SK-N-SH (cell line): ENCODE measurements at places on chromosomes 4 and X. TPM values are rescaled to one million over a fixed set of nuclear protein-coding genes. Genes with fewer than 3 reads are reported as not detected.

GRCh38 chr4:144578681-144579080 is 67.3 kb upstream of the HHIP start:
- H3K4me3 ChIP-seq = no peak overlapping the region
- no peaks in the 10 kb centered on the region for H3K36me3 ChIP-seq
- peaks cover 35% of the 10 kb centered on the region for H3K4me1 ChIP-seq
- DNase-seq = no peak
- H3K27ac ChIP-seq = peak overlapping the region; percentile 90
- no peaks in the 10 kb centered on the region for H3K27me3 ChIP-seq

Gene FAM236B
- not detected in 2 replicates for polyA plus RNA-seq

DNA sequence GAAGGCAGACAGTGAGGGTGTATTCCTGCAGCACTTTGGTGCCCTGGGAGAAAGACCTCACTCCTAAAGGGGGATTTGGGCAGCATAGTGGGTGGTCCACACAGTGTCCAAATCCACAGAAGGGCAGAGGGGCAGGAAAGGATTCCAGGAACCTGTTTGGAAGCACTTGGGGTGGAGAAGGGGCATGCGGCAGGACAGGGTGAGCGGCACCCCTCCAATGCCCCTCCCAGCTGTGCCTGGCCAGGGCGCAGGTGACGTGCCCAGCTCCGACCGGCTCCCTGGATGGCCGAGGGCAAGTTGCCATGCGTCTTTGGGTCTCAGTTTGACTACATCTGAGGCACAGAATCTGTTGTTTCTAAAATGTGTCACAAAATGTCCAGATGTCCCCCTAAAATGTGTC is 66.5 kb upstream of the HMX1 start:
- no peak for DNase-seq
- H3K4me1 ChIP-seq = no peaks in the 10 kb centered on the region
- no peak overlapping the region for H3K27ac ChIP-seq
- H3K36me3 ChIP-seq = no peaks in the 10 kb centered on the region

DNA sequence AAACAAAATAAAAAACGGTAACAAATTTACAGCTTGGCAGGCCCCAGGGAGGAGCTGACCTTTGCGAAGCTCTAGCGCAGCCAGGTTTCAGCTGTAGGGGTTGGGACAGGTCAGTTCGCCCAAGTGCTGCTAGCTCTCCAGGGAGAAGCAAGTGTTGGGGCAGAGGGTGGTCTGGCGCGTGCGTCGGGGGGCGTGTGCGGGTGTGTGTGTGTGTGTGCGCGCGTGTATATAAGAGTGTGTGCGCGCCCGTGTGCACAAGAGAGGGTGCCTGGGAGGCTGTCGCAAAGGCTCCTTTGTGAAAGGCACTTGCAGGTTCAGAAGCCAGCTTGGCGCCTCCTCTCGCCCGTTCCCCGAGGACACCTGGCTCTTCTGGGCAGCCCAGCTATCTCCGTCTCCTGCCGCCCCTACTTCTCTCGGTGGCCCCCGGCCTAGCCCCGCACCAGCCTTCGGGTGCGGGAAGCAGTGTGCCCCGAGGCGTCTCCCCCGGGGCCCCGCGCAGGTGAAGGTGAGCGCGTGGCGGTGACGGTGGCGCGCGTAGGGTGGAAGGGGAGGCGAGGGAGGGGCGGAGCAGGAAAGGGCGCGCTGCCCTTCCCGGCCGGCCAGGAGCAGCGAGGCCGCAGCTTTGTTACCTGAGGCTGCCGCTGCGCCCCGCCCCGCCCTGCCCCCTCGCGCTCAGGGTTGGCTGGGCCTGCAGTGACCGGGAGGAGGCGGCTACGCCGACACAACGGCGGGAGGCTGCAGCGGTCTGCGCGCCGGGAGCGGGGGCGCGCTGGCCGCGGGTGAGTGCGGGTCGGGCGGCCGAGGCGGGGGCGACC is at the start of gene FHDC1:
FHDC1 (plus strand) TSS at position 693 of the 815 bp plus-strand sequence. CDS start 6,735 bp downstream, outside the sequence.
- no peaks in the 10 kb centered on the region for H3K36me3 ChIP-seq
- H3K4me1 ChIP-seq = peaks cover 5% of the 10 kb centered on the region; the same call in 1 of the 2 replicates
- H3K27me3 ChIP-seq = peaks cover 34% of the 10 kb centered on the region
- peak; percentile 80 for DNase-seq
- peak within 1 kb of the TSS; percentile 63 for H3K4me3 ChIP-seq

Gene GPC4
- polyA plus RNA-seq = 0.05 and 0.16 TPM in 2 replicates

Gene TMPRSS11A
- polyA plus RNA-seq = not detected in 2 replicates

DNA sequence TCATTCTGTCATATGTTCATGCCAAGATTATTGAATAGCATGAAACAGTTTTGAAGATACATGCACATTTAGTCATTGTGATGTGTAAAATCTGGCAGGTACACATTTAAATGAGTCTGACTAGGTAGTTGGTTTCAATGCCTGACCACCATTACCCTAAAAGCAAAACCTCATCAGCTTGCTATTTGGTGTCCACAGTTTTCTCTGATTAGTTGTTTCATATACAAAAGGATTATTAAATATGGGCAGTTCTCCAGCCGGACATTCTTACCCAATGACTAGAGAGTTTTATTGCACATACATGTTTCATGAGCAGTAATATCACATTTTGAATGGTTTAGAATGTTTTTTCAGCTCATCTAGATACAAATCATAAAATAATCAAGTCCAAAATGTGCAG is 23.7 kb downstream of the DCHS2 start:
- H3K4me3 ChIP-seq = no peak overlapping the region
- H3K27ac ChIP-seq = no peak overlapping the region
- no peaks in the 10 kb centered on the region; the same call in 1 of the 2 replicates for H3K27me3 ChIP-seq
- no peaks in the 10 kb centered on the region for H3K36me3 ChIP-seq
- H3K4me1 ChIP-seq = no peaks in the 10 kb centered on the region

GRCh38 chr4:127772769-127773671 is 9.1 kb upstream of the HSPA4L start:
- no peak overlapping the region for H3K27ac ChIP-seq
- no peaks in the 10 kb centered on the region for H3K4me1 ChIP-seq
- no peaks in the 10 kb centered on the region for H3K27me3 ChIP-seq
- H3K36me3 ChIP-seq = no peaks in the 10 kb centered on the region

Gene ESX1
- not detected in 2 replicates for polyA plus RNA-seq

DNA sequence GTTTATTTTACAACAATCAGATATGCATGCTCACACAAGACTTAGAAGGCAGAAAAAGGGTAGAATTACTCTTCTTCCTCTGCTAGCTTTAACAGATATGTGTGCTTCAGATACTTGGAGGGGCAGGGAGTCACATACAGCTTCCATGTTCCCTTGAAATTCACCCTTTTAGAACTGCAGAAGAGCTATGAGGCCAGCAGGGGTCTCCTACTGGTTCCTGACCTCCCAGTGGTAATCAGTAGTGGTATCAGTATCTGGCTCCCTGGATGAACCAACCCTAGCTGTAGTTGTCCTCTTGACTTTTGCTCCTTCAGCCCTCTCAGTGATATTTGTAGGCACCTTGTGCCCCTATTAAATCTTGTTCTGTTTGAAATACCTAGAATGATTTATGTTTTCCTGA is 81.5 kb downstream of the RCHY1 start:
- no peaks in the 10 kb centered on the region for H3K36me3 ChIP-seq
- no peaks in the 10 kb centered on the region for H3K27me3 ChIP-seq
- H3K4me3 ChIP-seq = peak overlapping the region; percentile 25; the same call in 1 of the 2 replicates
- peak; percentile 38 for DNase-seq
- no peaks in the 10 kb centered on the region for H3K4me1 ChIP-seq

- no peak for DNase-seq
- no peaks in the 10 kb centered on the region for H3K36me3 ChIP-seq
- no peaks in the 10 kb centered on the region; the same call in 1 of the 2 replicates for H3K4me1 ChIP-seq
- H3K27me3 ChIP-seq = no peaks in the 10 kb centered on the region
- H3K27ac ChIP-seq = no peak overlapping the region
- no peak overlapping the region for H3K4me3 ChIP-seq
Measured at GRCh38 chr4:138161351-138161750, 80.8 kb downstream of the SLC7A11 start.

DNA sequence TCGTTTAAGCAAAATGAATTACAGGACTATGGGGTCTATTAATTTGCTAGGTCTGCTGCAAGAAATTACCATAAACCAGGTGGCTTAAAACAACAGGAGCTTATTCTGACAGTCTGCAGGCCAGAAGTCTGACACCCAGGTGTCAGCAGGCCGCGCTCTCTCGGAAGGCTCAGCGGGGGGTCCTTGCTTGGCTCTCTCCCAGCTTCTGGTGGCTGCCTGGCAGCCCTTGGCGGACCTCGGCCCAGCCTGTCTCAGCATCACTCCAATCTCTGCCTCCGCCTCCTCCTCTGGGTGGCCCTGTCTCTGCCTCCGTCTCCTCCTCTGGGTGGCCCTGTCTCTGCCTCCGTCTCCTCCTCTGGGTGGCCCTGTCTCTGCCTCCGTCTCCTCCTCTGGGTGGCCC is 580.5 kb upstream of the FAT1 start:
- no peak overlapping the region for H3K27ac ChIP-seq
- no peaks in the 10 kb centered on the region for H3K36me3 ChIP-seq
- no peaks in the 10 kb centered on the region for H3K4me1 ChIP-seq
- no peak for DNase-seq
- no peak overlapping the region for H3K4me3 ChIP-seq
- H3K27me3 ChIP-seq = no peaks in the 10 kb centered on the region

- no peaks in the 10 kb centered on the region for H3K36me3 ChIP-seq
- H3K4me1 ChIP-seq = no peaks in the 10 kb centered on the region
- H3K27me3 ChIP-seq = no peaks in the 10 kb centered on the region
Measured at GRCh38 chr4:156662921-156663320, 308.7 kb downstream of the PDGFC start.

GRCh38 chrX:44303119-44303518 is 40.4 kb downstream of the EFHC2 start:
- no peak overlapping the region for H3K4me3 ChIP-seq
- H3K27me3 ChIP-seq = no peaks in the 10 kb centered on the region
- no peaks in the 10 kb centered on the region for H3K4me1 ChIP-seq

DNA sequence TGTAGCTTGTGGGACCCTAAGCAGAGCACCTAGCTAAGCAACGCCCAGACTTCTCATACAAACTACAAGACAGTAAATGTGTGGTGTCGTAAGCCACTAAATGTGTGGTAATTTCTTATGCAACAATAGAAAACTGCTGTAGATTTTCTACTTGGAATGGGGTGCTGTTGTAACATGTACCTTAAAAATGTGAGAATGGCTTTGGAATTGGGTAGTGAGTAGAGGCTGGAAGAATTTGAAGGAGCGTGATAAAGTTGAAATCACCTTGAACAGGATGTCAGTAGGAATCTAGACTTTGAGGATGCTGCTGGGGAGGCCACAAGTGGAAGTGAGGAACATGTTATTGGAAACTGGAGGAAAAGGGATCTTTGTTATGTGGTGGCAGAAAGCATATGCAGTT is 43.2 kb upstream of the FUNDC1 start:
- no peaks in the 10 kb centered on the region for H3K36me3 ChIP-seq
- no peaks in the 10 kb centered on the region; the same call in 1 of the 2 replicates for H3K27me3 ChIP-seq
- no peak overlapping the region for H3K27ac ChIP-seq

- no peaks in the 10 kb centered on the region; the same call in 1 of the 2 replicates for H3K4me1 ChIP-seq
- H3K4me3 ChIP-seq = no peak overlapping the region
- no peak overlapping the region for H3K27ac ChIP-seq
- no peaks in the 10 kb centered on the region for H3K27me3 ChIP-seq
- DNase-seq = no peak
- no peaks in the 10 kb centered on the region for H3K36me3 ChIP-seq
Measured at GRCh38 chr4:38752372-38752940, 30.3 kb downstream of the TLR10 start.

GRCh38 chr4:48093991-48094416 is 40.0 kb downstream of the TXK start:
- no peak overlapping the region for H3K27ac ChIP-seq
- H3K4me1 ChIP-seq = peaks cover 9% of the 10 kb centered on the region; the same call in 1 of the 2 replicates
- no peak overlapping the region for H3K4me3 ChIP-seq

- H3K4me3 ChIP-seq = peak within 1 kb of the TSS; percentile 85
- no peaks in the 10 kb centered on the region for H3K36me3 ChIP-seq
- DNase-seq = peak; percentile 89
Measured at GRCh38 chr4:54228961-54229501, at the start of gene PDGFRA. Gene PDGFRA (plus strand): TSS chr4:54229293. CDS start chr4:54258769, 29,476 bp downstream.

DNA sequence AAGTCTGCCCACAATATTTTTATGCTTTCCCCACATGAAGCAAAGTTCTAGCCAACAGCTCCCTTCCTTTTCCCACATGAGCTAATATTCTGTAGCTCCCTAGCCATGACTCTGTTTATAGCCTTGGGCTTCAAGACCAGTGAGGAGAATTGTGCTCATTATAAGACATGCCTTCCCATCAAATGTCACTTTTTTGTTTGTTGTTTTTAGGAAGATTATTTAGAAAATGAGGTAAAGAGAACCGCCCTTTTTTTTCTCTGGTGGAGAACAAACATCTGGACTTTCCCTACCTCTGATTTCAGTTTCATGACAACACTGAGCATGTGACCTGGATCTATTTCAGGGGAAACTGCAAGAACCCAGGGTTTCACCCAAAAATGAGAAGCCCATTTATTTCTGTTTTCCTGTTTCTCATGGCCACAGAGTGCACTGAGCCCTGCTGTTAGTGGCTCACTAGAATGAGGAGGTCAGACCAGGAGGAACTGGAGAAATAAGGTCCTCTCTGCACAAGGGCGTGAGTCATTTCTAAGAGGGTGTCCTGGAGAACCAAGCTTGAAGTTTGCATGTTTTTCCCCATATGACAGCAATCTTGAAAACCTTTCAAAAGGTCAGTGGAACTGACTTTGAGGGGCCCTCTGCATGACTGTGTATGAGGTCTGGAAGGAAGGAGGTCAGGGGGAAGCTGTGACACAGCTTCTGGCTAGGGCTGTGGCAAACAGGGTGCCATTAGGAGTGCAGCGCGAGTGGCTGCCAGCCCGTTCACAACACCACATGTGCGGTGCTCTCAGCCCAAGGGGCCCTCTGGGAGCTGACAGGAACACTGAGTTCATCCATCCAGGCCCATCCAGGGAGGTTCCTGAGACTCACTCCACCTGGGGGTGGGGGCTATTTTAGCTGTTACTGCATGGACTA is 55.2 kb downstream of the CHST7 start:
- no peak overlapping the region for H3K27ac ChIP-seq
- no peak overlapping the region for H3K4me3 ChIP-seq
- H3K36me3 ChIP-seq = no peaks in the 10 kb centered on the region
- DNase-seq = no peak
- H3K4me1 ChIP-seq = no peaks in the 10 kb centered on the region

Gene ZNF157
- polyA plus RNA-seq = 0.12 and 0.23 TPM in 2 replicates

- H3K36me3 ChIP-seq = no peaks in the 10 kb centered on the region
- no peak overlapping the region for H3K27ac ChIP-seq
- H3K4me1 ChIP-seq = no peaks in the 10 kb centered on the region
- no peaks in the 10 kb centered on the region; the same call in 1 of the 2 replicates for H3K27me3 ChIP-seq
Measured at GRCh38 chrX:44247468-44247867, 96.0 kb downstream of the EFHC2 start.

GRCh38 chrX:29488919-29489318 is 726.4 kb upstream of the MAGEB2 start:
- no peaks in the 10 kb centered on the region for H3K36me3 ChIP-seq
- H3K4me1 ChIP-seq = peaks cover 3% of the 10 kb centered on the region; the same call in 1 of the 2 replicates
- H3K4me3 ChIP-seq = no peak overlapping the region
- H3K27ac ChIP-seq = no peak overlapping the region
- H3K27me3 ChIP-seq = no peaks in the 10 kb centered on the region
- DNase-seq = no peak

GRCh38 chrX:6732101-6732500 is 197.2 kb upstream of the VCX3A start:
- no peaks in the 10 kb centered on the region for H3K36me3 ChIP-seq
- H3K4me1 ChIP-seq = no peaks in the 10 kb centered on the region
- no peak overlapping the region for H3K27ac ChIP-seq
- DNase-seq = no peak

Gene HMGN5
- 1.5 and 1.9 TPM in 2 replicates for polyA plus RNA-seq

Gene TLL1
- polyA plus RNA-seq = 0.07 and 0.11 TPM in 2 replicates
